ENCODE measurements at places on chromosomes 7 and 10.

DNA sequence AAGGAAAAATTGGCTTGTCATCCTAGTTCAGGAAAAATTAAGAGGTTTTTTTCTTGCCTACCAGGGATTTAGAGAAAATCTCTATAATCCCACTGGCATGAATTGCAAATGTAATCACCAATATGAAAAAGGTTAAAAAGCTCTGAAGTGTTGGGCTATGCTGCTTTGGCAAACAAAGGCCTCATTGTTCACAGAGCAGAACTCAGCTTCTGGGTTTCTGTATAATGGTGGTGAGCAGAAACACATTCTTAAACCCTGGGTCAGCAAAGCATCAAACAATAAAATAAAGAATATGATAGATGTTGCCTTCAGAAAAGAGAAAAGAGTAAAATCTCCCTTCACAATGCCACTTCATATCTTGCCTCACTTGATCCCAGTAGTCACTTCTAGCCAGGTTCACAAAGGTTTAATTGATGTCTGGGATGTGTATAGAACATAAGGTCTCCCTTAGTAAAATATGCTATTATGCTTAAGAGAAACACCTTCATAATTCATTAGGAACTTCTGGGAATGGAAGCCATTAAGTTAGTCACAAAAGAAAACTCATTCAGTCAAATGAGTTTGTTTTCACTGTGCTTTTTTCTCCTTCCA, 1255.5 kb upstream of the PHF14 start:
- no peak for DNase-seq

DNA sequence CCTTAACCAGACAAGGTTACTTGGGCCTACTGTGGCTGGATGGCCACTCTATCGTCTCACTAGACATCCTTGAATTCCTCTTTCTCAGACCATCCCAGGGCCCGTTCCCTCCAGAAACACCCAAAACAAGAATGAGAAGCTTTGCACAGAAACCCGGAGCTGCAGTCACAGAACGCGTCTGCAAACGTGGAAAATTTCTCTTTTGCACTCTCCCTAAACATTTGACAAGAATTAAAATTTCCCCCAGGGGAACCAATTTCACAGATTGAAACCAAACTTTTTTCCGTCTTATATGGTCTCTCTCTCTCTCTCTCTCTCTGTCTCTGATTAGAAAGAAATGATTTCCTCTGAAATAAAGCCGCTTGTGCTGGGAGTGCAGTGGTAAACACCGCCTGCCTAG, 120.7 kb downstream of the MKX start:
- DNase-seq, result no peak

DNA sequence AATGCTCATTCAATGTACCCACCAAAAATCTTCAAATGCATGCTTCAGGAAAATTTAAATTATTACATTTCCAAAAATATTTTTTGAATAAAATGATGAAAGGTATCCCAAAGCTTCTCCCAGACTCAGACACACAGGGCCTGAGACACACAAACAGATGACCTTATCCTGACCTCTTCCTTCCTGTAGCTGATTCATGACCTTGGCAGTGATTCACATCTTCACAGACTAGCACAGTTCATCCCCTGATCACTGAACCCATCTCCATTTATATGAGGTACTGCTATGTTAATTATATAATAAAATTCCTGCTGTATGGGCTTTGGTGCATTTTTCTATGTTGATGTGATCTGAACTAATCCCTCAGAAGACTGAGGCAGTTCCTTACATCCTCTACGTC, 265.0 kb upstream of the GLI3 start:
- no peak for DNase-seq

DNA sequence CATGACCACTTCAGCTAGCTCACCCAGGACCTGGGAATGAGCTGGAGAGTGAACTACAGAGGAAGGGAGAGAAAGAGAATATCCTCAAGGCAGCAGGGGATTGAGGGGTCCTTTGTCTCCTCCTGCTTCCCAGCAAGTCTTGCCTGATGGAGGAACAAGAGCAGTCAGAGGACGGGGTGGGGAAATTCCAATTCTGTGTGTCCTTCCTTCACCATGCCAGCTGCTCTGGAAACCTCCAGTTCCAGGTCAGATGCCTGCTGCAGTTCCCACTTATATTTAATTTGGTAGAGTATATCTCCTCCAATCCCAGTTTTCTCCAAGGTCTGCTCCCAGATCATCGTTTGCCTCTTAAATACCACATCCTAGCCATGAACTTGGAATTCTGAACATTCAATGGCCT, 21.4 kb upstream of the LEP start:
- DNase-seq, result no peak

DNA sequence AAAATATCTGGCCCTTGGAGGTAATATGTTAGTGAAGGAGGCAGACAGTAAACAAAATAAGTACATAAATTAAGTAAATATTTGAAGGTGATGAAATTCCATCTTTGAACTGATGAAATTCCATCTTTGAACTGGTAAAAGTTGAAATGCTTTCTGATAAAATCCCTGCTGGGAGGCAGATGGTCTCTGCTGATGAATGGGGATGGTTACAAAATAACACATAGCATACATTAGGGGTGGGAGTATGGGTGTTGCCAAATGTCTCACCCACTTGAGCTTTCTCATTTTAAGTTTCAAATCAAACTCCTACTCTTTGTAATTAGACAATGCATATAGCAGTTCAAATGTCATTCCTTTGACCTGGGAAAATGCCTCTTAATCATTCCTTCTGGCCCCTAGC, 77.5 kb upstream of the SORCS3 start:
- DNase-seq, result no peak

DNA sequence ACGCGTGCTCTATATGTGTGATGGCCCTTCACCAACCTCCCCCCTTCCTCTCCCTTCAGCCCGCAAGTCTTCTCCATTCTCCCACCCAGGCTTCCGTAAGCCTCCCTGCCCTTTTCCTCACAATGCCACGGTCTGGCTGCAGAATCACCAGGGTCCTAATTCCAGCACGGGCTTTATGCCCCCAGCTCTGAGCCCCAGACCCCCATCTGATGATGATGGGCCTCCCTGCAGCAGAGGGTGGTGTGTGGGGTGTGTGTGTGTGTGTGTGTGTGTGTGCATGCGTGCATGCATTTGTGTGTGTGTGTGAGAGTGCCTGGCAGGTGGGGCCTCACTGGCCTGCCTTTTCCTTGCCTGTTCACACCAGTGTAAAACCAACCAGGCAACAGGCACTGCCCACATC, 109.9 kb downstream of the OAT start:
- DNase-seq, result no peak

GRCh38 chr10:6119962-6120361, 31.1 kb downstream of the RBM17 start:
- no peak for DNase-seq

GRCh38 chr10:77380723-77381122, 256.9 kb downstream of the KCNMA1 start:
- no peak for DNase-seq

GRCh38 chr10:77866598-77866997, 60.0 kb downstream of the DLG5 start:
- DNase-seq, result no peak

DNA sequence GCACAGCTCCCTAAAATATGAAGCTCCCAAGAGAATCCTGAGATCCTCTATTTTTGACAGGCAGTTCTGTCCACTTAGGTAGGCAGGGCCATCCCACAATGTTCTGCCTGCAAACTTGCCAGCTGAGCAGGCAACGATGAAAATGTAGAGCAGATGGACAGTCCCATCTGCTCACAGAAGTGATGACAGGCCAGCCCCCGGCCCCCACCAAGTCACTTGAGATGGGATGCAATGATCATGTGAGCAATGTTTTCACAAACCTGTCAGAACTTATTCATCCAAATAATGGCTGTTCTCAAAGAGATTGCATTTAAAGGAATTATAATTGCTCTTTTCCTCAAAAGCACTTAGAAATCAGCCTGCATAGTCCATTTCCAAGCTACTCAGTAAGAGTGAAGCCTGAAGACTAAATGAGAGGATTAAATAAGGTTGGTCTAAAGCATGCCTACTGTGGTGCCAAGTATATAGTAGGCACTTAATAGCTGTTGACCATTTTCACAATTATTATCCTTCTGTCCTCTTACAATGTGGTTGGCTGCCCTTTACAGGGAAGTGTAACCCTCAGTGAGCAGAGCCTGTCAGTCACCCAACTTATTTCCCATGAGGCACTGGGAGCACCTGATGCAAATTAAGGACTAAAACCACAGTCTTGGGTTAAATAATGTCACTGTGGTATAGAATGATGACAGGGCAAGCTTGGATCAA, 301.2 kb downstream of the FGFR2 start:
- no peak for DNase-seq

DNA sequence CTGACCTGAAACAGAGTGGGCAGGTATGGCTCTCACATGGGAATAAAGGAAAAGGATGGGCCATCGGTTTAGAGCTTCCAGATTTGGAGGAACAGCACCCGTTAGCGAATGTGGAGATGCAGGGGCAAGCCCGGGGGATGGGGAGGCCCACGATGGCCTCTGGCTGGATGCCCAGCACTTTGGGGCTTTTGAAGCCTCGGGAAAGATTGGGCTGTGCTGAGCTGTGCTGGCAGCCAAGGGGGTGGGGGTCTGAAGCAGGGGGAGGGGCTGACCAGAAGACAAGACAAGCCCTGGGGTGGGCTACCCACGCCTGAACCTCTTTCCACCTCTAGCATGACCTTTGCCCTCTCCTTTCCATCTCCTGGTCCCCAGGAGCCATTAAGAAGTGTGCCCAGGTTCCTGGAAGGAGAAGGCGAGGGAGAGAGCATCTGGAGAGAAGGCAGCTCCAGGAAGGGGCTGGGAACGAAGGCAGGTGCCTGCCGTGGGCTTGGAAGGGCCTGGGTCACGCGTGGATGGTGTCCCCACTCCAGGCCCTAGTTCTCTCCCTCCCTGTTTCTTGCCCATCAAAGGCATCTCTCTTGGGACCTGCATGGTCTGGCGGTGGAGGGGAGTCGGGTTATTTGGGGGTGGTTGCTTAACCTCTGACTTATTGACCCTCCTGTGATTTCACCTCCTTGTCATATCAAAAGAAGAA, 39.7 kb downstream of the JAKMIP3 start:
- no peak for DNase-seq

- no peak for DNase-seq
Observed at GRCh38 chr10:118953598-118954393, 75.7 kb upstream of the NANOS1 start.

DNA sequence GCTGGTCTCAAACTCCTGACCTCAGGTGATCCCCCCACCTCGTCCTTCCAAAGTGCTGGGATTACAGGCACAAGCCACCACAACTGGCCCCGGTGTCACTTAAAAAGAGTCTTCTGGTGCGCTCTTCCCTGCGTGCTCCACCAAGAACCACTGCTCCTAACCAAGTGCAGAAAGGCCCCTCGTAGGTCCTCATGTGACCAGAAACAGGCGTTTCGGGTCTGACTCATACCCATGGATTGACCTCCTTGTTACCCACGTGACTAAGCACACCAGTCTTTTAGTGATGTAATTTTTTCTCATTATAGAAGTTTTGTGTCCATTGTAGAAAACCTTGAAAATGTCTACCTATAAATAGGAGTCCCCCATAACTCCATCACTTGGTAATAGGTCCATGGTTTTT, 13.9 kb downstream of the FKBP6 start:
- DNase-seq, result no peak

DNA sequence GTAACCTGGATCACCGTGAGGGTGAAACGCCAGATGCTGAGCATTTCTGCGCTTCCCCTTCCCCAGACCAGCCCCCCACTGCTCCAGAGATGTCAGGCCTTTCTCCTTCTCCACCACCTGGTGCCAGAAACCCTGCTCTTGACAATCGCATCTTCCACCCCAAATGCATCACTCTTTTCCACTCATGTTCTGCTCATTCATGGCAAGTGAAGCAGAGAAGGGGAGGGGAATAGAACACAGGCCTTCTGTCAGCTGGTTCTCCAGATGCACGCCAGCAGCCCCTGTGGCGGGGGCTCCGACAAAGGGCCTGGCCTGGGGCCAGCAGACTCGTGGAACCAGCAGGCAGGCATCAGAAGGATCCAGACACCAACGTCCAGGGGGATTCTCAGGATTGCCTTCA, 68.5 kb upstream of the SVIL start:
- DNase-seq, result no peak
